GM04503 (cell line): ENCODE measurements at places on chromosomes 6 and 20.

- DNase-seq: no peak
Observed at GRCh38 chr6:126513198-126513597, 173.3 kb downstream of the CENPW start.

GRCh38 chr6:15752820-15753219 lies 90.0 kb upstream of the DTNBP1 start:
- DNase-seq: no peak

- no peak for DNase-seq
Observed at GRCh38 chr20:49610691-49611538, 43.0 kb upstream of the PTGIS start.

DNA sequence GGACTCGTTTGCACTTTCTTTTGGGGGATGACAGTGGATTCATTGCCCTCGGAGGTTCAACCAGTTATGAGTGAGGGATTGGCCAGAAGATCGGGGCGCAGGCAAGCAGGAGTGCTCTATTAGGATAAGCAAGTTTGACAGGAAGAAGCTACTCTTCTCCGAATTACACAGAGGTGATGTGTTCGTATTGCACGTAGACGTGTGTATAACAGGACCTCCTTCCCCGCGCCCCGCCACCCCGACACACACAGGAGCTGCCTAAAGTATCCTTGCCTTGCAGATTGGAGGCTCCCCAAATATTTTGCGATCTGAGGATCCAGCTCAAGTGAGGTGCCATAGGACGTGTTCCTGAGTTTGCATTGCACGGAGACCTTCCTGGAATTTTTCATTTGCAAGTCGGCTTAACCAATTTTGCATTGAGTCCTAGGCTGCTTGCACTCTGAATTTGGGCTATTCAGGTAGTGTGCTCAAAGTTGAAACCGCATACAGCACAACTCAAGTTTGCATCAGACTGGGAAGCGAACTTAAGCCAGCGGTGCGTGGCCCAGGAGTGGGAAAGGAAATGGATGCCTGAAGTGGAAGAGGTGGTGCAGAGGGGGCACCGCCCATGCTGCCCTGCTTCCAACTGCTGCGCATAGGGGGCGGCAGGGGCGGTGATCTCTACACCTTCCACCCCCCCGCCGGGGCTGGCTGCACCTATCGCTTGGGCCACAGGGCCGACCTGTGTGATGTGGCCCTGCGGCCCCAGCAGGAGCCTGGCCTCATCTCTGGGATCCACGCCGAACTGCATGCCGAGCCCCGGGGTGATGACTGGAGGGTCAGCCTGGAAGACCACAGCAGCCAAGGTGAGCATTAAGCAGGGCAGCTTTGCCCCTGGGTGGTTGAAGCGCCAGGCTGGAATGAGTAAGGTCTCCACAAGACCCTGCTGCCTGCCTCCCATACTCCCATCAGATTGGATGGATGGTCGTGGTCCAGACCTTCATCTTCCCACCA lies 770 bp downstream of the TCF19 start:
- DNase-seq: no peak

GRCh38 chr20:43766385-43766784 lies 39.6 kb upstream of the GTSF1L start:
- no peak for DNase-seq

DNA sequence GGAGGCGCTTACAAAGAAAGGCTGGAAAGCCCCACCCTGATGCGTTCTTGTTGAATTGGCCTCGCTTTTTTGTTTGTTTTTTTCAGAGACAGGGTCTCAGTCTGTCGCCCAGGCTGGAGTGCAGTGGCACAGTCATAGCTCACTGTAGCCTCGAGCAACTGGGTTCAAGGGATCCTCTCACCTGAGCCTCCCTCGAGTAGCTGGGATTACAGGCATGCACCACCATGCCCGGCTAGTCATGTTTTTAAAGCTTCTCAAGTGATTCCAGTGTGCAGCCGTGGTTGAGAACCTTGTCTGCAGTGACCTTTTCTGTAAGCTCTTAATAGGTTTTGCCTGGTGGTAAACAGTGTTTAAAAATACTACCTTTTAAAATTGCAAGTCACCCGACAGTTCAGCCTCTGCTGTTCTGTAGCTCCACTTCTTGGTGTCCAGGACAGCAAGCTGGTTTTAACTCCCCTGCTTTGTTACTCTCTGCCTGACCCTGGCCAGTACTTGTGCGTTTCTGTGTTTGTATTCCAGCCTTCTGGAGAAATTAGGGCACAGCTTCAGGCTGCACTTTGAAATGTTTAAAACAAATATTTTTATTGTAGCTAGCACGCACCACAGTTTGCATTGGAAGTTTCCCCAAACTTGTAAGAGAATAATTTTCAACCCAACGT lies 54.4 kb downstream of the KDM1B start:
- no peak for DNase-seq

- no peak for DNase-seq
Observed at GRCh38 chr6:53309059-53309900, 39.5 kb downstream of the ELOVL5 start.

DNA sequence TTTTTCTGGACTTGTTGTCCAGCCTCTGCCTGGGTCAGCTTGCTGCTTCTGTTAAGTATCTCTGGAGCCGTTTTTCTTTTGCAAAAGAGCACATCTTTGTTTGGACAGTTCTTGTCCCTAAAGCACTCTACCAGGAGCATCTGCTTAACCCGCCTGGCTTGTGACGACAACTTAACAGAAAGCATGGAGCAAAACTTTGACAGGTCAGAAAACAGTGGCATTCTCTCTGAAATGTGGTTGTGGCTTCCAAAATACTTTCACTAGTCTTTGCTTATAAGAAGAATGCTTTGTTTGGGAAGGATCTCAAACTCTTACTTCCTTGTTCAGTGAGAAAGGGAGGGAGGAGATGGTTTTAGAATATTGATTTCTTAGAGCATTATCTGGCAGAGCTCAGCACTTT lies 47.6 kb downstream of the CD109 start:
- no peak for DNase-seq

GRCh38 chr20:59064214-59064722 lies 21.7 kb upstream of the PRELID3B start:
- DNase-seq: no peak

- no peak for DNase-seq
Observed at GRCh38 chr6:41157323-41157722, 3.2 kb upstream of the TREML1 start.

GRCh38 chr6:124356811-124357210 lies 553.1 kb downstream of the NKAIN2 start:
- DNase-seq: no peak

DNA sequence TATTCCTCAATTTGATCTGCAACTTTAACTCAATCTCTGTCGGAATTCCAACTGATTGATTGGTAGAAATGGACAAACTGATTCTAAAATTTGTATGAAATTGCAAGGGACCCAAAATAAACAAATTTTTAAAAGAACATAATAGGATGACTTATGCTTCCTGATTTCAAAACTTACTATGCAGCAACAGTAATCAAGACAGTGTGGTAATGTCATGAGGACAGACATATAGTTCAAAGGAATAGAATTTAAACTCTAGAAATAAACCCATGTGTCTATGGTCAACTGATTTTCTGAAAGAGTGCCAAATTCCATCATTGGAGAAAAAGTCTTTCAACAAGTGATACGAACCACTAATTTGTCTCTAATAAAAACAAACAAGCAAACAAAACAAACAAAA lies 1320.1 kb upstream of the GJE1 start:
- DNase-seq: no peak

GRCh38 chr6:89081129-89081422 lies 525 bp downstream of the PNRC1 start:
- no peak for DNase-seq

- DNase-seq: no peak
Observed at GRCh38 chr6:116108836-116109235, 8.2 kb downstream of the NT5DC1 start.

- no peak for DNase-seq
Observed at GRCh38 chr6:56051202-56051598, 175.8 kb upstream of the BMP5 start.

DNA sequence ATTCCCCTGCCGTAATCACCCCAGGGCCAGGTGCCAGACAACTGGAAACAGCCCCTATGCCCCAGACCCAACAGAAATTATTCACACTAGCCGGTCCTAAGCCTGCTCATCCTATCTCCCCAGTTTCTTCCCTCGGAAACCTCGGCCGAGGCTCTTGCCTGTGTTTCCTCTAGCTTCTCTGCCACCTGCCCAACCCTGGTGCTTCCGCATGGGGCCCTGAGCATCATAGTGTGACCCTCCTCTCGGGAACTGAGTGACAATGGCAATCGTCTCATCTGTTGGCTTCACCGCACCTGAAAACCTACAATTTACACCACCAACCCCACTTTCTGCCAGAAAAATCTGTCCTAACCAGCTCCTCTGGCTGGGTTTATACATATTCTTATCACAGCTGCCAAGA lies 257.3 kb downstream of the SOD2 start:
- DNase-seq: no peak

GRCh38 chr6:100626721-100627120 lies 162.0 kb upstream of the SIM1 start:
- no peak for DNase-seq

DNA sequence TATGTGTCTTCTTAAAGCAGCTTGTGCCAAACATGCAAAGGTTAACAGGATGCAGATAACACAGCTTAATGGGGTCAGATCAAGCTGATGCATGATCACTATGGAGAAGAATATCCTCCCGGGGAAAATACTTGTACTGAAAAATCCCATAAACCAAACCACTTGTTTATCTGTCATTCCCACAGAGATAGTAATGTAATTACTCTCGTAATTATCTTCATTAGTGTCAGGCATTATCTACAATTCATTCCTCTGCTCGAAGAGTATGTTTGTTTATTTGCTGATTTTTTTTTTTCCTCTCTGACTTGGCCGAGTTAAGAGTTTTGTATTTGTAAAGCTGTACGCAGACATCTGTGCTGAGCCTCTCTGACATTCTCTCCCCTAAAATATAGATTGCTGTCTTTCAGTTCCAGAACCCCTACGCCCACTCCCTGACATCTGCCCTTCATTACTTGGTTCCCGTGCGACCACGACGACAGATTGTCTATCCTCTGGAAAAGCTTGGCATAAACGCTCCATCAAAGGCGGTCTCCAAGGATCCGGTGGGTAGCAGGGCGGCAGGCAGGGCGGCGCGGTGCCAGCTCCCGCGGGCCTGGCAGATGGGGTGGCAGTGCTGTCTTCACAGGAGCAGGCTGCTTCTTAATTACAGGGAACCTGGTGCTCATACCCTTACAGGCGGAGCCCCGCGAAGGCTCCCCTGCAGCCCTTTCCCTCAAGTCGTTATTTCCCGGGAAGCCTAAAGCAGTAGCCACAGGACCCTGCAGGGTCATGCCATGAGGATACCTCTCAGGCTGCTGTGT lies 147.2 kb downstream of the CFAP61 start:
- DNase-seq: no peak

- no peak for DNase-seq
Observed at GRCh38 chr20:4439461-4439860, 282.2 kb upstream of the PRND start.

GRCh38 chr6:34934516-34934915 lies 45.5 kb downstream of the ANKS1A start:
- no peak for DNase-seq

- no peak for DNase-seq
Observed at GRCh38 chr6:108734271-108734922, 113.8 kb upstream of the ARMC2 start.

DNA sequence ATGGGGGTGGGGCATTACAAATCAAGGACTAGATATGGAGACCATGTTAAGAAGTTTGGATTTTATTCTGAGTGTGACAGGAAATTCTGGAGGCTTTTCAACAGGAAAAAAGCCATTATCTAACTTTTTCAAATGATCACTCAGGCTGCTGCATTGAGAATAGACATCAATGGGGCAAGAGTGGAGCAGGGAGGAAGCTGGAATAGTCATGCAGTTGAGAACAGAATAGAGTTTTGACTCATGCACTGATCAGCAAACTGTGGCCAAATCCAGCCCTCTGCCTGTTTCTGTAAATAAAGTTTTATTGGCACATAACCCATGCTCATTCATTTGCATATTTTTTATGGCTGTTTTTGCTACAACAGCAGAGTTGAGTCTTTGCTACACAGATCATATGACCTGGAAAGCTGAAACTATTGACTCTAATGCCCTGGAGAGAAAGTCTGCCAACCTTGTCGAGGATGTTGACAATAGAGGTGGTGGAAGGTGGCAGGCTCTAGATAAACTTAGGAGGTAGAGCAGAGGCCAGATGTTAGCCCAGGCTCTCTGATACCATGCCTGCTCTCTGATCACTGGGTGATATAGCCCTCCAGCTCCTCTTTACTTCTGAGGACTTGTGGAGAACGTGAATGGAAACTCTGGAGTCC lies 441.8 kb downstream of the PTPRT start:
- no peak for DNase-seq

- DNase-seq: no peak
Observed at GRCh38 chr6:98942263-98942803, 5.4 kb downstream of the FBXL4 start.

GRCh38 chr20:50675671-50676376 lies 15.5 kb downstream of the RIPOR3 start:
- no peak for DNase-seq

GRCh38 chr6:112348334-112348874 lies 1.3 kb downstream of the RFPL4B start:
- no peak for DNase-seq

- no peak for DNase-seq
Observed at GRCh38 chr6:23681743-23682142, 444.3 kb upstream of the NRSN1 start.

- DNase-seq: no peak
Observed at GRCh38 chr6:110378552-110378951, 20.4 kb upstream of the METTL24 start.

DNA sequence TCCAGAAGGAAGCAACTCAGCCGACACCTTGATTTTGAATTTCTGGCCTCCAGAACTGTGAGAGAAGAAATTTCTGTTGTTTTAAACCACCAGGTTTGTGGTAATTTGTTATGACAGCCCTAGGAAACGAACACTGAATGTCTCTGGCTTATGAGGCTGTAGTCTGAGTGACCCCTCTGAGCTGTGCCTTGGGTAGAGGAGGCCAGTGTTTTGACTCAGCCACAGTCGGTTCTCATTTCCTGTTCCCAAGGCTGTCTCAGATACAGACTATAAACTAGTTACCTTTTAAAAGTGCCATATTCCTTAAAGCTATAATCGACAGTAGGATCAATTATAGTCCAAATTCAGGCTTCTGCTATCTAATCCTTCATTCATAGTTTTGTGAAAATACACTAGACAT lies 391.2 kb upstream of the MAP3K7 start:
- DNase-seq: no peak

DNA sequence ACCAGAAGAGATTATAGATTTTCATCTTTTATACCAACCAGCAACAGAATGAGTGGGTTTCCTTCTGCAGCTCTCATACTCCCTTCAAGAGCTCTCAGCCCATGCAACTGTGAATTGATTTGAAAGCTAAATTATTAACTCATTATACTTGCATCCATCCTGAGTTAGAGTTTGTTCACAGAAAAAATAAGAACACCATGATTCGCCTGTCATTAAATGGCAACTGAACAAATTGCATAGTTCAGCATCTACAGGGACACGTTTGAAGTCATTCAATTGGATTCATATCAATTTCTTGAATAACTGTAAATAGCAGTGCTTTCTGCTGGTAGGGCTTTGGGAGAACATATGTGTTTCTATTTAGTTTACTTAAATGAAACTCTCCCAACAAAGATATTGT lies 65.7 kb downstream of the NKAIN2 start:
- DNase-seq: no peak
